ENCODE measurements at places on chromosomes 2 and 18.
A peak's percentile ranks its signal among the peaks of the same experiment; 100 is the strongest.

GRCh38 chr2:214103276-214104001 lies 307.4 kb upstream of the VWC2L start:
- peak; percentile 68 for DNase-seq

DNA sequence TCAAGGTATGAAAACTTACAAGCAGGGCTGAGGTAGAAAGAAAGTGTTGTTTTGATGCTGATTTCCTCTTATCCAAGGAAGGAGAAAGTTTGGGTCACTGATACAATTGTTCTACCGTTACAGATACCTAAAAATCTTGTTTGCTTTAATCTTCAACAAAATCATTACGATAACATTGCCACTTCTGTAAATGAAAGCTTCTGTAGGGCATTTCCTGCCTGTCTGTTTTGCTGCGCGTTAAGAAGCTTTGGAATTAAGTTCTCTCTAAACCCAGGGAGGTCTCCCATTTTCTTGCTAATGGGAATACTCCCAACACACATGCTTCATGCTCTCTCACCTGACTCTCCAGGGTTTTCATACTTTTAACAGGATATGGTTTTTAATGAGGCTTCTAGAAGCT lies 258.5 kb downstream of the PTGR3 start:
- no peak for DNase-seq

GRCh38 chr18:73693091-73693490 lies 454.5 kb downstream of the FBXO15 start:
- no peak for DNase-seq

DNA sequence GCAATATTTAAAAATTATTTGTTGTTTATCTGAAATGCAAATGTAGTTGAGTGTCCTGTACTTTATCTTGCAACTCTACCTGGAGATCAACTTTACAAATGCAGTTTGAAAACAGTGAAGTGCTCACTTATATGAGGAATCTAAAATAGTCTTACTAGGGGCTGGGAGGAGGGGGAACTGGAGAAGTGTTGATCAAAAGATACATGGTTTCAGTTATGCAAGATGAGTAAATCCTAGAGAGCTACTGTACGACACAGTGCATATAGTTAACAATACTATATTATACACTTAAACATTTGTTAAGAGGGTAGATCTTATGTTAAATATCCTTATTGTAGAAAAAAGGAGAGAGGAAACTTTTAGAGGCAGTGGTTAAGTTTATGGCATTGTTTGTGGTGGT lies 241.9 kb downstream of the BCL11A start:
- no peak for DNase-seq

DNA sequence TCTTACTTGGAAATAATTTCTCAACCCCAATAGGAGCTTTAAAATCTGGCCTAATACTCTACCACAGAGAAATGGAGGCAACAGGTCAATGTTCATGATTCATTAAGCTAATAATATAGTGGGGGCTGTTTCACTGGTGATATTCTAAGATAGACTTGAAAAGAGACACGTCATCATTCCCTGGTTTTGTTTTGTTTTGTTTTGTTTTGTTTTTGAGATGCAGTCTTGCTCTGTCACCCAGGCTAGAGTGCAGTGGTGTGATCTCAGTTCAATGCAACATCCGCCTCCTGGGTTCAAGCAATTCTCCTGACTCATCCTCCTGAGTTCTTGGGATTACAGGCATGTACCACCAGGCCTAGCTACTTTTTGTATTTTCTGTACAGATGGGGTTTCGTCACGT lies 37.5 kb upstream of the SOS1 start:
- no peak for DNase-seq

DNA sequence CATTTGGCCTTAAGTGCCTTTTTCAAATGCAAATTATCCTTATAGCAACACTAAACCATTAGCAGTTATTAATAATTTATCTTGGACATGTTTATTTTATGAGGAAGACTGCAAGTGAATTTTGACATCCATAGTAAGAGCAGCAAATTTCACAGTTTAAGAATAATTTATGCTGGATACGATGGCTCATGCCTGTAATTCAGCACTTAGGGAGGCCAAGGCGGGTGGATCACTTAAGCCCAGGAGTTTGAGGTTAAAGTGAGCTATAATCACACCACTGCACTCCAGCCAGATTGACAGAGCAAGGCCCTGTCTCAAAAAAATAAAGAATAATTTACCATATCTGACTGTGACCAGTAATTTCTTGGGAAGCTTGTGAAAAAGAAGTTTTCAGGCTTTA lies 286.2 kb downstream of the TMX3 start:
- no peak for DNase-seq

GRCh38 chr18:36494160-36494437 lies 196.6 kb downstream of the FHOD3 start:
- DNase-seq = no peak

- no peak for DNase-seq
Observed at GRCh38 chr2:207885010-207885409, 115.3 kb upstream of the FZD5 start.

- no peak for DNase-seq
Observed at GRCh38 chr2:20436716-20437470, 10.0 kb upstream of the RHOB start.

GRCh38 chr2:117126656-117127055 lies 687.8 kb upstream of the DDX18 start:
- DNase-seq = no peak

DNA sequence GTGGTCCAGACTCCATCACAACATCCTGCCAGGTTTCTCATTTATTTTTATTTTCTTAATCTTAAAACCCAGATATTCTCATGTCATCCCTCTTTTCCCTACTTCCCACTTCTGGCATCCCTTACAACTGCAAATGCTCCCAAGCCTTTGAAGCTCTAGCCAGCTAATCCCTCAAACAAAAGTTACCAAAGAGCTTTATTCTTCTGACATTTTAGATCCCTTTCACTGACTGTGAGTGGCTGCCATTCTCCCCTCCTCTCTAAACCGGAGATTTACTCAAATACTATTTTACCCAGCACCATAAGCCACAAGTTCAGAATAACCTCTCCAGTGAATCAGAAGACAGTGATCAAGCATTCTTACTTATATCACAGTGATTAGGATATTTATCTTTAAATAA lies 569.0 kb upstream of the SYT4 start:
- no peak for DNase-seq

- no peak for DNase-seq
Observed at GRCh38 chr2:29723255-29724001, 198.0 kb downstream of the ALK start.

GRCh38 chr2:127320586-127321275 lies 26.8 kb upstream of the ERCC3 start:
- no peak for DNase-seq

- DNase-seq = no peak
Observed at GRCh38 chr2:24745825-24746224, 47.4 kb downstream of the PTRHD1 start.

GRCh38 chr2:203811491-203812221 lies 55.9 kb upstream of the CTLA4 start:
- no peak for DNase-seq

GRCh38 chr2:114056294-114057143 lies 166.6 kb downstream of the ACTR3 start:
- DNase-seq = no peak

GRCh38 chr2:60149176-60149575 lies 404.3 kb downstream of the BCL11A start:
- DNase-seq = no peak

DNA sequence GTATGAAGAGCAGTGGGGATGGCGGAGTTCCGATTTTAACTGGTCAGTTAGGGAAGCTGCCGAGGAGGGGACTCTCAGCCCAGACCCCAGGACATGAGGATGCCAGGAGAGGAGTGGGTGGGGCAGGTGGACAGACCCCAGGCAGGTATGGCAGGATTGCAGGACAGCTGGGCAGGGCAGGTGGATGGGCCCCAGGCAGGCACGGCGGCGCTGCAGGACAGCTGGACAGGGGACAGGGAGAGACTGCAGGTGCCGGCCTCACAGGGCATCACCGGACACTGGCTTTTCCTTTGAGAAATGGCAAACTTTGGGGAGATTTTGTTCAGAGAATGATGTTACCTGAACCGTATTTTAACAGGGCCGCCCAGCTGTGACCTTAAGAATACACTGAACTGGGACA lies 127.7 kb downstream of the SNTG2 start:
- DNase-seq = no peak

- no peak for DNase-seq
Observed at GRCh38 chr2:237483018-237483731, 3.9 kb upstream of the MLPH start.

DNA sequence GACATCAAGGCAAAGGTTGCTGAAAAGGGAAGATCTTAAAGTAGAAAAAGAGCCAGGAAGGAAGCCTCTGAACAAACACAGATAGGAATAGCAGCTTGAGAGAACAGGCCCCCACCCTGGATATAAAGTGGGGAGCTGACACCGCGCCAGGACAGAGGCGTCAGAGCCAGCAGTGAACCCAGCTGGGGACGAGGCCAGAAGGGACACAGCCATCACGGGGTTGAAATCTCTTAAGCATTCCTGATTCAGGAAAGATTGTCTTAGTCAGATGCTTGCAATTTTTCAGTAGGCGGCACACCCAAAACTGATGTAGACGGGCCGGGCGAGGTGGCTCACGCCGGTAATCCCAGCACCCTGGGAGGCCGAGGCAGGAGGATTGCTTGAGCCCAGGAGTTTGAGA lies 93.8 kb upstream of the PHLPP1 start:
- no peak for DNase-seq

GRCh38 chr2:120807751-120808150 lies 72.1 kb downstream of the GLI2 start:
- DNase-seq = no peak

- DNase-seq = no peak
Observed at GRCh38 chr2:161230959-161231358, 70.7 kb downstream of the TANK start.

GRCh38 chr2:239498576-239498975 lies 97.8 kb upstream of the HDAC4 start:
- no peak for DNase-seq

Measured in NCI-H1092 treated with DMSO at 0.1 percent for 48 hours (cell line).